ENCODE measurements at places on chromosomes 2 and 18.

GRCh38 chr2:222698276-222698675, 26.8 kb downstream of the MOGAT1 start:
- no peak for DNase-seq

GRCh38 chr2:74292751-74293150, 50.5 kb downstream of the SLC4A5 start:
- DNase-seq: no peak

DNA sequence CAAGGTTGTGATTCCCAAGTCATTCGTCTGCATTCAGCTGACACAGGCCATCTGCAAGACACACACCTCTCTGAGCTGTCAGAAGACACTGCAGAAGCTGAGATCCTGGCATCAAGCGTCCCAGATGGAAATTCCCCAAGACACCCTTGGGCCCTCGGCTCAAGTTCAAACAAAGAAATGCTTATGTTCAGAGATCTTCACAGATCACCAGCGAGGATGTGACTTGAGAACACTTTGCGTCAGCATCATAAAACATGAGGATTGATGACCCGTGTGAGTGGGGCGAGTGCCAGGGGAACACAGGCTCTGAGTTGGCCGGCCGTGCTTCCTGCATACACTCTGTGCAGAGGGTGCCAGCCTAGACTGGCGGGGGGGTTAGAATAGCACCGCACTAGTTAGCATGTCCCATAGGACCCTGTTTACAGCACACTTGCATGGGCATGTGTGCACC, 36.8 kb downstream of the KCNIP3 start:
- no peak for DNase-seq

DNA sequence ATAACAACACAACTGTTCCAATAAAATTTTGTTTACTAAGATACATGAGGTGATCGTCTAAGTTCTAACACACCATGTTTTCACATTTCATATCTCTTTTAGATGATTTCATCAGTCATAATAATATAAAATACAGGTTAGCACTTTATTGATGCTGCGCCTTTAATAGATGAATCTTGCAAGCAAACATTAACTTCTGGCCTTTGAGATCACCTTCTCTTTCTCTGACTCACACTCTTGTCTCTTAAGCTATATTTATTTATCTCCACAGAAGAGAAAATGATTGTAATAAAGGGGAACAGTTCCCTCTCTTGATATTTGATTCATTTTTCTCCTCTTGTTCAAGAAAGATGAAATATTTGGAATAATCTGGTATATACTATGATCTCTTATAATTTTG, 603.3 kb upstream of the POU3F3 start:
- DNase-seq: no peak

DNA sequence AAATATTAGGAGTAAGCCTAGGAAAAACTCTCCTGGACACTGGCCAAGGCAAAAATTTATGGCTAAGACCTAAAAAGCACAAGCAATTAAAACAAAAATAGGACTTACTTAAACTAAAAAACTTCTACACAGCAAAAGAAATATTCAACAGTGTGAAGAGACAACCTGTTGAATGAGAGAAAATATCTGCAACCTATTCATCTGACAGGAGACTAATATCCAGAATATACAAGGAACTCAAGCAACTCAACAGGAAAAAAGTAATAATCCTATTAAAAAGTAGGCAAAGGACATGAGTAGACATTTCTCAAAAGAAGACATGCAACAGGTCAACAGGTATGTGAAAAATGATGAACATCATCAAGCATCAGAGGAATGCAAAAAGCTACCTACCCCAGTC, 431.1 kb downstream of the ZEB2 start:
- DNase-seq: no peak

- peak; percentile 0 for DNase-seq
Observed at GRCh38 chr18:79511271-79511670, 115.5 kb downstream of the NFATC1 start.

GRCh38 chr18:58186258-58186948, 142.4 kb downstream of the NEDD4L start:
- no peak for DNase-seq

DNA sequence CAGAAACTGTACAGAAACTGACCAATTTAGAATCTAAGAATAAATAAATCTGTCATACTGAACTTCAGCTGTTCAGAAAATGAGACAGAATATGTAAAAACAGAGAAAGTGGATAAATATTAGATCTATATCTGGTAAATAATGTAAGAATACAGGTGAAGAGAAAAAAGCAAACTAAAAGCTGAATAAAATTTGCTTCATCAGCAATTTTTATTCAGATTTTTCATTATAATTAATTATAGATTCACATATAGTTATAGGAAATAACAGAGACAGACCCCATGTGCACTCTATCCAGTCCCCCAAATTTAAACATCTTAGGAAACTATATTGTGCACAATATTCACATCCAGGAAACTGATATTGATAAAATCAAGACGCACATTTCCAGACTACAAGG, 299.2 kb downstream of the EXOC6B start:
- DNase-seq: no peak

DNA sequence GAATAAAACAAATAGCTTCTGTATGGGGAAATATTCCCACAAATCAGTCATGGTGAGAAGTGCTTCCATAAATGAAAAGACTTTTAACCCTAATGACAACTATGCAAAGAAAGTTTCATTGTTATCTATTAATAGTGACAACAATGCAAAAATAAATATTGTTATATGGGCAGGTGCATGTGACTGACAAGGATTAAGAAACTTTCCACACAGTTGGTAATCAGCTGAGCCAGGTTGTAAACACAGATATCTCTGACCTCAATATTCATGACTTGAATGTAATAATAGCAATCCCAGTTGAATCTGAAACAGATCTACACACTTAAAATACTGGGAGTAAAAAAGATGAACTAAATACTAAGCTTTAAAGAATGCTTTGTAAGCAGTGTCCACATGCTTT, 517.0 kb upstream of the SOX11 start:
- no peak for DNase-seq

DNA sequence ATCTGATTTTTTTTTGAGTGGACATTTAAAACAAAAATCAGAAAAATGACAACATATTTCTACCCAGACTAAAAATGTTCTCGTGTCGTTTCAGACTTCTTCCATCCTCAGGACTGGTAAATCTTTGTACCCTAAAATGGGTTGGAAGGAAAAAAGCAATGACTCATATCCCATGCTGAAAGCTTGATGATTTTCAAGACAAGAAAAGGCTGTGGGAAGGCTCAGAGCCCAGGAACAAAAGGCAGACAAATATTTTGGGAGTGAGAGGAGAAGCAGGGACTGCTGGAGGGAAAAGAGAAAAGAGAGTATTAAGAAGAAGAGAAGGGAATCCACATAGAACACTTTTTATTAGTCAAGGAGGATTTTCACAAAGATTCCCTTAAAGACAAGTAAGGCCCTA, 77.1 kb upstream of the CTAGE1 start:
- no peak for DNase-seq

- DNase-seq: no peak
Observed at GRCh38 chr18:79801217-79801616, 3.5 kb downstream of the KCNG2 start.

DNA sequence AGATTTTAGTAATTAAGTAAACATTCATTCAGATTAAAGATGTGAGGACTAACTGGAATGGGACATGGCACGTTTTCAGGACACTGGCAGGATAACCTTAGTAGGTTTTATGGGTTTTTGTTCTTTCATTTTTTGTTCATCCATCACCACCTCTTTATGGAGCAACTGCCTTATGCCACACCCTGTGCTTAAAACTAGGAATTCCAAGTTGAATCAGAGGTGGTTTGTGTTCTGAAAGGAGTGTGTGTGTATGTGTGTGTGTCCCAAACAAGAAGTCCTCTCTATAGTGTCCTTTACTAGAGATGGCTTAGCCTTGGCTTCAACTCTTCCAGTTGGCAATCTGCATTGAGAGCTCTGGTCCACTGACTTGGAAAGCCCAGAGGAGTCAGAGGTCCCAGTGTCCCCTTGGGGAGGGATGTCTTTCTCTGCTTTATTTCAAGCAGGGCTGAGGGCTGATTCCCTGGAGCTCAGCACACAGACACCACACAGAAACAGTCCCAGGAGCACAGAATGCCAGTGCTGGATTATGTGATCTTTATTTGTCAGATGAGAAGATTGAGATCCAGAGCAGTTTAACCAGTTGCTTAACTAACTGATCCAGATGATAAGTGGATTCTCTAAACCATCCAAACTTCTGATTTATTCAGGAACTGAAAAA, 25.2 kb downstream of the RHOB start:
- DNase-seq: no peak

DNA sequence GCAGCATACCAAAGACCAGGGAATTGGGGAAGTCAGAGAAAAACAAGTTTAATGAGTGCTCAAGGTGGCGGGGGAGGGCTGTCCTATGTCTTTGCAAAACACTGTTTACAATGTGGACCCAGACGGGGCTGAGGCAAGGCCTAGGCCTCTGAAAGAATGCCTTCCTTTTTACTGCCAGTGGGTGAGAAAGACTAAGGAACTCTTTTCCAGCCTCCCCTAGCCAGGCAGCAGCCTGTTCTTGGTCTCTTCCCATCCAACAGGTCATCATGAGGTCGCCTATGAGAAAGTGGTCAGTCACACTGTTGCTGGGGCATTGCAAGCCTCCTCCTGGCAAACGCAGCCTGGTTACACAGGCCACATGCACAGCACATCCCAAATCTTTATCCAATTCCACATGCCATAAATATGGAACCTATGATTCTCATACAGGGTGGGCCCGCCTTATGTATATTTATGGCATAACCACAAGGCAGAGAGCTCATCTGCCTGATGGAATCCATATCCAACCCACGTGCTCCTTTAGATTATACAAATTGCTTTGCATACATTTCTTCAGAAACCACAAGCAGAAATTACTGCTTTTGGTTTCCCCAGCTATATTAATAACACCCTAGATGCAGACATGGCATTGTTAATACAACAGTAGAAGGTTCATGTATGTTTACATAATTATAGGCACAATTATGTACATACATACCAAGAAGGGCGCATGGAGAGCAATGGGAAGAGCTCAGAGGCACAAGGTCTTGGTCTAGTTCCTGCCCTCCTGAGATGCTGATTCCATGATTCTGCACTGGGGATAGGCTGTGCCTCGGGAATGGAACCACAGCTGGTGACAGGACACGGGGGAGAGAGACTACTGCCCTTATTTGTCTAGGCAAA, 48.6 kb downstream of the NRP2 start:
- no peak for DNase-seq

- DNase-seq: no peak
Observed at GRCh38 chr2:30425326-30425725, 21.7 kb upstream of the LCLAT1 start.

- no peak for DNase-seq
Observed at GRCh38 chr2:232928551-232929302, 58.7 kb downstream of the SNORC start.

- no peak for DNase-seq
Observed at GRCh38 chr2:120066800-120067547, 54.1 kb downstream of the EPB41L5 start.

DNA sequence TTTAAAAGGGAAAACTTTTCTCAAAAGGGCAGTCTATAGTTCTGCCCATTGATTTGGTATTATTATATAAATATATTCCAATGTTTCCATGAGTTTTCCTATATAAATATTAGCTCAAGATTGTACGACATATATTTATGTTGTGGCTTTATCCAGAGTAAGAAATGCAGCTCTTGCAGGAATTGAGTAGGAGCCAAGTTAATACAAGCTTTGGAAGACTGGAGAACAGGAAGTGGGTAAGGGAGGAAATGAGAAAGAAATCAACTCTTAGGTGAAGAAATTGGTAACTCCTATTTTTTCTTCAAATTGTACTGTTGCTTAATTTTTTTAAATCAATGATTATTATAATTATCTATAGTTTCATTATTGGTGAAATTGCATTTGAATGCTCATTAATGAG, 105.4 kb upstream of the FAM117B start:
- DNase-seq: no peak

- no peak for DNase-seq
Observed at GRCh38 chr2:154591294-154591820, 107.1 kb upstream of the KCNJ3 start.

DNA sequence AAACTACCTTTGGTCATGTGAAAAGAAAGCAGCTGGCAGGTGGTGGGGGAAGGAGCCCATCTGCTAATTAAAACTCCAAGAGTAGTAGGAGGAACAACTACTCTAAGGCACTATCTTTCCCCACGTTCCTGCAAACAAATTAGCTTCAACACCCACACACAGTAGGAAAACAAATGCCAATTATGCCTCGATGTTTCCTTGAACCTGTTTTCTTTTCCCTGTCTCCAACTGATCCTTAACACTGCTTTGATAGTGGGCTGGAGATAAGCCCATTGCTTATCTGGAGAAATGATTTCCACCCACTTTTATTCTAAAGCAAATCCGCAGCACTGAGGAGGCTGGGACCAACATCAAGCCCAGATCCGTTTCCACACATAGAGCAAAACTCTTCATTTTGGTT, 36.0 kb downstream of the DDX18 start:
- DNase-seq: no peak

DNA sequence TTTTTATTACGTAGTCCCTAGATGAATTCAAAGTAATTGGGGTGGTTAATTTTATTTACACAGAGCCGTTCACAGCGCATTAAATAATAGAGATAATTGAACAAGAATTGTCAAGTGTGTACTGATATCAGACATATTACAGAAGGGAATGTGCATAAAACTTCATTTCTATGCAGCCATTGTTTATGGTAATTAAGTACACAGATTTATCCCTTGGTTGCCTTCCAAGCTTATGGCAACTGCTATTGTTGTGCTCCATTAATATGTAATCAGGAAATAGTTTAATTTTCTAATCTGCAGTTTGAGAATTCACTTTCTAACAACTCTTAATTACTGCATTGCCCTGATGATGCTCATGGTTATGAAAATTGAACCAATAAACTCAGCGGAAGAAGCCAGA, 47.3 kb upstream of the OTX1 start:
- DNase-seq: no peak

- DNase-seq: no peak
Observed at GRCh38 chr18:65735155-65735554, 15.7 kb upstream of the CDH7 start.

GRCh38 chr18:39951142-39951720, 2003.8 kb upstream of the PIK3C3 start:
- DNase-seq: no peak

GRCh38 chr18:44689736-44690135, 9.0 kb downstream of the SETBP1 start:
- no peak for DNase-seq

GRCh38 chr18:45317948-45318640, 297.2 kb upstream of the SLC14A2 start:
- no peak for DNase-seq

- DNase-seq: no peak
Observed at GRCh38 chr2:221924576-221924975, 352.5 kb upstream of the EPHA4 start.

GRCh38 chr2:119482481-119483394, 41.5 kb downstream of the SCTR start:
- no peak for DNase-seq

GRCh38 chr2:85405201-85406059, 4.7 kb downstream of the CAPG start:
- peak; percentile 76 for DNase-seq

GRCh38 chr2:239256350-239256743, 144.5 kb downstream of the HDAC4 start:
- DNase-seq: no peak

GRCh38 chr2:207182911-207183310, 17.2 kb upstream of the KLF7 start:
- no peak for DNase-seq

Measured in stimulated activated CD4-positive, alpha-beta T cell treated with anti-CD3 and anti-CD28 coated beads, Interleukin-15, amount 100 ng/mL, for 24 hours (primary cell).